Activated naive CD4-positive, alpha-beta T cell treated with Interleukin-2 at 50 U/mL for 16 hours (primary cell): ENCODE measurements at places on chromosomes 7 and 10.

DNA sequence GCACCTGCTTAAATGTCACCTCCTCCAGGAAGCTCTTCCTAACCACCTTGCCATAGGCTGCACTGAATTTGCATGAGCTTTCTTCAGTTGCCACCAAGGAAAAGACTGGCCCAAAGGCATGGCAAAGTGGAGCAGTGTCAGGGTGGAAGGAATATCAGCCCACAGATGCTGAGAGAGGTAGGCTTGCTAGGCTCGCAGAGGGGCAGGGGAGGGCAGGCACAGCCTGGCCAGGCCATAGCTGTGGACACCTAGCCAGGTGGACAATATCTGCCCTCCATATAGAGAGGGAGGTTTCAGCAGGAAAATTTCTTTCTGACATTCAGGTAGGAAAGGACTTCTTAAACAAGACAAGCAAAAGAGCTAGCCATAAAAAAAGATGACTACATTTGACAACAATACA is 166.3 kb downstream of the GRID1 start:
- no peak for DNase-seq

DNA sequence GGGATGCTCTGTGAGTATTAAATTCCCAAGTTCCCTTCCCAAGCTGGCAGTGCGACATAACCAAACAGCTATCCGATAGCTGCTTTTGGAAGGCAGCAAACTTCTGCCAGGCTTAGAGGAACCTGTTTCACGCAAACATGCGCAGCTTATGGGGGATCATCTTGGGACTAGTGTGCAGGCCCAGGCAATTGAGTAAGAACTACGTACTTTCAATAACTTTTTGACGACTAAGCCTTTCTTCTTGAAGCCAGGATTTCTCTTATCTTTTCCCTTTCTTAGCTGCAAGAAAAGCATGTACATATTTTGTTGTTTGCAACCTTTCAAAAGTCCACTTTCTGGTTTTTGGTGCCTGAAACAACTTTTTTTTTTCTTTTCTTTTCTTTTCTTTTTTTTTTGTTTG is 28.7 kb upstream of the SEPHS1 start:
- DNase-seq = no peak

DNA sequence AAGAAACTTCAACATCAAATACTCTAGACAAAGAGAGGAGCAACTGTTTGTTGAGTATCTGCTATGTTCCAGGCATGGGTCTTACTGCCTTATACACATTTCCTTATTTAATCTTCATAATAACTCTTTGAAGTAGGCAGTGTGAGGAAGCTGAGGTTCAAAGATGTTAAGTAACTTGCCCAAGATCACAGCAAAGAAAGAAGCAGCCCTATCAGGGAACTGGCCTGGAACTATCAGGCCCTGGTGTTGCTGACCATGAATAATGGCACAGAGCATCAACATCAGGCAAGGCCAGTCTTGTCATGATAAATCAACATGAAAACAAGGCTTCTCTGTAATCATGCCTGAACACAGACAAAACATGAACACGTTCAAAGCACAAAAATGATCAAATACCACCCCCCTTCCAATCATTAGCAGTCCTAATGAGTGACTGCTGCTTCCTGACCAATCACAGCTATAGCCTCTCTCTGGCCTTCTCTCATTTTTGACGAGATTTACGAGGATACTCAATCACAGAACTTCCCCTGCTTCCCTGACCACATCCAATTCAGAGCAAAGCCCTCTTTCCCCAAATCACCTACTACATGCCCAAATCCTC is 2.3 kb downstream of the GSDME start:
- no peak for DNase-seq

DNA sequence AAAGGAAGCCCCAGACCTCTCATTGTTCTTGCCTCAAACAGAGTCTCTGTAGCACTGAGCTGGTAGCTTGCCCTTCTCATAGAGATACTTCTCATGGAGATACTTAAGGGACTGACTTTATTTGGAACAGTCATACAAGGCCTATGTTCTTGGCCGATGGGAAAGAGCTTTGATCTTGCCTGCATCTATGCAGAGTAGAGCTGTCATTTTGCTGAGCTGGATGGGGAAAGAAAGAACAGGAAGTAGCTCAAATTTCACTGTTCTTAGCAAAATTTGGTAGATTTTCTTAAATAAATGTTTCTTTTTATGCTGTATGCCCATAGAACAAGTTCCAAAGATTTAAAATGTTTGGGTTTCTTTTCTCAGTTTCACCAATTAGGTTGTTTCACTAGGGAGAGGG is 119.3 kb upstream of the SEC61G start:
- no peak for DNase-seq

GRCh38 chr10:31624611-31625010 is 304.0 kb downstream of the ARHGAP12 start:
- no peak for DNase-seq

- DNase-seq = no peak
Measured at GRCh38 chr10:102627736-102628293, 16.5 kb upstream of the TRIM8 start.

DNA sequence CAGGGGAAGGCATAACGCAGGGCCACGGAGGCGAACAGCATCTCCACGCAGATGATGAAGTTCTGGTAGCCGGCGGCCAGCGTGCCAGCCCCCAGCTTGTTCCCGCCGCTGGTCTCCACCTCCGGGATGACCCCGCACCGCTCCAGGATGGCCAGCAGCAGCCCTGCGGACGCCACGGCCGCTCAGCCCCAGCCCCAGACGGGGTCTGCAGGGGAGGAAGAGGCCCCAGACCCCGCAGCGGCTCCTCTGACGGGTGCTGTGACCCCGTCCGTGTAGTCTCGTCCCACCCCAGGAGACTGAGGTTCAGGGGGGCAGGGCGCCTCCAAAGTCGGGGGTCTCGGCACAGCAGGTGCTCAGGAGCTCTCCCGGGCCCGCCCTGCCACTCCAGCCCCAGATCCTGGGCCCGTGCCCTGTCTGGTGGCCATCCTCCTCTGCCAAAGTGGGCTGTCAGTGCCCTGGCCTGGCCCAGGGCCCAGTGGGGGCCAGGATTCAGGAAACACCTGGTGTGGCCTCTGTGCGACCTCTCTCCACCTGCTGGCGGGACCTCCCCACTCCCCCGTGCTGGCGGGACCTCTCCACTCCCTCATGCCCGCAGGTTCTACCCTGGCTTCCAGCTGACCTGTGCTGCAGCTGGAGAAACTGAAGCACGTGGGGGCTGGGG is 8.1 kb downstream of the TMEM184A start:
- no peak for DNase-seq

GRCh38 chr7:418636-419280 is 100.9 kb downstream of the PDGFA start:
- no peak for DNase-seq

GRCh38 chr7:113752689-113753088 is 166.1 kb downstream of the PPP1R3A start:
- no peak for DNase-seq

- no peak for DNase-seq
Measured at GRCh38 chr7:28222636-28223035, 42.0 kb upstream of the JAZF1 start.

DNA sequence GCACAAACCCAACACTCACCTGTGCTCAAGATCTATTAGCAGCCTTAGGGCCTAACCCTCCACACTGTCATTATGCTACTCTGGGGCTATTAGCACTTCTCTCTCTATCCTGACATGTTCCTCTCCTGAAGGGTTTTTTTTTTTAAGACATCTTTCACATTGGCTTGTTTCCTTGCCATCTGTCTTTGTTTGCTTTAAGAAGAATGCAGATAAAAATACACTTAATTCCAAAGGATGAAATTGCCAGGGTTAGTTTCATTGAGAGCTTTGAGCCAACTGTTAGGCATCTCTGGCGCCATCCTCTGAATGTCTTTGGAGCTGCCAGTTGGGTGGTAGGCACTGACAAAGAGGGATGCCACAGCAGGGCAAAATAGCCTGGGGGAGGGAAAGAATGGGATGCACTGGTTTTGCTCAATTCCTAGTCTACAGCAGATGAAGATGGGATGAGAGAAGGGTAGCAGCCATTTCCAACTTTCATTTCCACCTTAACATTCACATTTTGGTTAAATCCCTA is 399.2 kb downstream of the SORCS1 start:
- DNase-seq = no peak

GRCh38 chr10:95790982-95791381 is 35.0 kb downstream of the ENTPD1 start:
- DNase-seq = no peak

GRCh38 chr10:59702347-59702746 is 7.3 kb downstream of the SLC16A9 start:
- no peak for DNase-seq
